ENCODE measurements at places on chromosomes 2 and 18.
A peak's percentile ranks its signal among the peaks of the same experiment; 100 is the strongest.

- DNase-seq: no peak
Measured at GRCh38 chr2:216901273-216901672, 41.4 kb upstream of the TNP1 start.

GRCh38 chr2:150011161-150011730 lies 423.7 kb upstream of the MMADHC start:
- DNase-seq: no peak

DNA sequence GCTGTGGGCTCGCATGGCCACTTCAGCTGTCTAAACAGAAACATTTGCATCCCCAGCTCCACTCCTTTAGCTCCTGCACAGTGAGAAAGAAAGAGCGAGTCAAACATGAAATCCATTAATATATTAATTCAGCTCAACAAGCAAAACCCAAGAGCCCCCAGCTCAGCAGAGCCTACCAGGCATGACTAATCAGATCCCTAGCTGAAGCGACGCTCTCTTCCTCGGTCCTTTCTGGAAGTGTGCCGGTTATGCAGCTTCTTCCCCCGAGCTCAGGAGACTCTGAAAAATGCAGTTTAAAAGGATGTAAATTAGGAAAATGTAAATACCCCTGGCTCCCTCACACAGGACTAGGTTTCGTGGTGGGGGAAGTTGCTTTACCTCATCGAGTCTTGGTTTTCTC lies 221.5 kb downstream of the ANKRD30B start:
- no peak for DNase-seq

- DNase-seq: no peak
Measured at GRCh38 chr2:191486584-191487320, 191.2 kb upstream of the NABP1 start.

DNA sequence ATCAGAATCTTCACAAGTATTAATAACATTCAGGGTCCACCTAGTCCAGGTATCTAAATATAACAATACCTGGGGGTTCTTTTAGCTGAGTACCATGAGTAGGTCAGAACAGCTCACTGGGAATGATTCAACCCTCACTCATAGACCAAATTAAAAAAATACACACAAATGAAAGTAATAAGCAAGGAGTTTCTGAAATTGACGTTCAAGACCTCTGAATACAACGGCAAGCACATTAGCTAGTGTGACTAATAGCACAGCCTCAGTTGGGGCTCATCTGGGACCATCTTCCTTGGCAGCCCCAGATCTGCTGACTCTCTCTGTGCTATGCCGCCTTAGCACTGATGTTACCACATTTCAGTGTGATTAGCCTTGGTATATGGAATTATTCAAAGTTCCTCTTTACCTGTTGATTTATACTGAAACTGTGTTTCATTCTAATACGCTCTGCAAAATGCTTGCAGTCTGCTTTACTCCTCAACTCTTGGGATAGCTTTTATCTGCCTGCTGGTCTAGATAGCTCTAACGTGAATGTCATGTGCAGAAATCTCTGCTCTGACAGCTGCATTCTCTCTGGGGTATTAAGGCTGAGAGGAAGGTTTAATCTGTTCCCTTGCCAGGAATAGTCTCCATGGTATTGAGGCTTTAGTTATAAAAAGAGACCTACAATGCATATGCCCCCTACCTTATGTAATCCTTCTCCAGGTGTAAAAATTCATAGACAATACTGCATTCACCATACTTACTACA lies 153.3 kb downstream of the METTL4 start:
- no peak for DNase-seq

GRCh38 chr2:12014088-12014960 lies 267.9 kb downstream of the LPIN1 start:
- DNase-seq: no peak

DNA sequence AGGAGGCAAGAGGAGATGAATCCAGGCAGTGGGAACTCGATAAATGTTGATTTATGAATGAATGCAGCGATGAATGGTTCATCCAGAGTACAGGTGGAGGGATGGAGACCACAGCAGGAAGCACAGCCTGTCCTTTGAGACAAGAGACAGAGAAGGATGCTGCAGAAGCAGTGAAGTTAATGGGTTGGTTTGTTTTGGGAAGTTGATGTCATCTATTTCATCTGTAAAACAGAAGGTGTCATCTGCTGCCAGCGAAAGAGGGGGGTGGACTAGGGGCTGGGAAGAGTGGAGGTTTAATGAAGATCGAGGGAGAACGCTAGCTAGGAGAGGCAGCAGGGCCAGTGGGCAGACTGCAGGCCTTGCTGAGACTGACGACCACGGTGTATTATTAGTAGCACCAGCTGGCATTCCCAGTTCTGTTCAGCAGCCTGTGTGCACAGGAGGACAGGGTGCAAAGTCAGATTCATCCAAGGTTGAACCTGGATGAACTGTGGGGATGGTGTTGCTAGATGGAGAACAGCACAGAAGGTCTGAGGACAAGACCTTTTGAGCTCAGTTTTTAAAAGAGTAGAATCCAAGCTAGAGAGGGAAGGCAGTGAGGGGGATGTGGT lies 120.3 kb upstream of the CAPN13 start:
- no peak for DNase-seq

DNA sequence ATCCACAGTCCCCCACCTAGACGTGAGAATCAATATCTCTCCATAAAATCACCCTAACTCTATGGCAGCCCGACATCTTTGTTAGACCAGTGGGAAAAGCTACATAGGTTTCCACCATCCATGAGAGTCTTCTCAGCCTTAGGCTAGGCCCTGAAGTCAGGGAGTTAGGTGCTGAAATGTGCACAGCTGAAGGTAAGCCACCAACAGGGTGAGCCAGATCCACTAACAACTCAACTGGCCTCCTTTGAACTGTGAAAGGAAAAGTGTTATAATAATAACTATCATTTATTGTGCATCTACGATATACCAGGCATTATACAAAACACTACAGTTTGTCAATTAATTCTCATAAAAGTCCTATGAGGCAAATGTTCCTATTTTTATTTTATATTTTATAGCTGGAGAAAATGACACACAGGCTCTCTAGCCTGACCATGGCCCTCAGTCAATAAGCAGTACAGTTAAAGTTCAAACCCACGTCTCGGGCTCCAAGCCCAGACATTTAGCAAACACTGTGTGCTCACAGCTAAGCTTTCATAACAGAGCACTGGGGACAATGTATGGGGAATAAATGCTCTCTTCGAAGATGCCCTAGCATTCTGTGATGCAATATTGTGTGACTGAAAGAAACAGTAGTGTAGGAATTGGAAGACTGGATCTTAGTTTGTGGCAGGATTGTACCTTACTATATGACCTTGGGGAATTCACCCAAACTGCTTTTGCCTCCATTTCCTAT lies 11.2 kb upstream of the CYP27C1 start:
- no peak for DNase-seq

GRCh38 chr2:207015901-207016300 lies 76.6 kb downstream of the CPO start:
- no peak for DNase-seq

DNA sequence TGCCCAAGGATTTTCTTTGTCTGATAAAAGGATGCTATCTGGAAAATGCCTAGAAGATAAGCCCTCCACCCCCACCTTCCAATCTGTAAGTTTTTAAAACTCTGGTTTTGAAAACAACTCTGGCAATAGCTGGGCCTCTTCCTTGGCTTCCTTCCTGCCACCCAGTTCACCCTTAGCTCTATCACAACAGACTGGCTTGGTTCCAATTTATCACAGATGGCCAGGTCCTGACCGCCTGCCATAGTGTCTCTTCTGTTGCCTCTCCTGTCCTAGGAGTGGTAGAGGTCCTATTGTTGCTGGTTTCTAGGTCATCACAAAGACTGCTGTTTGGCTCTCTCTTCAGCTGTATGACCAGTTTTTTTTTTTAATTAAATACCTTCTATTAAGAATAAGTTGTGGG lies 1727.9 kb upstream of the SLC39A10 start:
- no peak for DNase-seq

- DNase-seq: no peak
Measured at GRCh38 chr2:98604547-98604946, 3.8 kb downstream of the COA5 start.

DNA sequence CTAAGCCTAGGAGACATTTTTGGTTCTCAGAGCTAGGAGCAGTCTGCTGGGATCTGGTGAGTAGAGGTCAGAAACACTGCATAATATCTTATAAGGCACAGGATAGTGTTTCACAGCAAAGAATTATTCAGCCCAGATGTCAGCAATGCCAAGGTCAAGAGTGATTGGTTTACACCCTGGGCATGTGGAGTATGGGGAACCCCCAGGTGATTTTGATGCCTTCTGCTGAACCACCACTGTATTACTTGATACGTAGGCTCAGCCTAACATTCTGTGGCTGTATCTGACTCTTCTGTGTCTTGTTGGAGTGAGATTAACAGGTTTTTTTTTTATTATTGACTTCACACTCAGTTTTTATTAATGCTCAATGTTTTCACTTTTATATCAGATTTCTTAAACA lies 6.0 kb downstream of the DDX18 start:
- no peak for DNase-seq

GRCh38 chr2:224669449-224669848 lies 46.7 kb downstream of the CCDC195 start:
- DNase-seq: no peak

- peak; percentile 86 for DNase-seq
Measured at GRCh38 chr2:190648289-190649034, 421 bp upstream of the NAB1 start.

DNA sequence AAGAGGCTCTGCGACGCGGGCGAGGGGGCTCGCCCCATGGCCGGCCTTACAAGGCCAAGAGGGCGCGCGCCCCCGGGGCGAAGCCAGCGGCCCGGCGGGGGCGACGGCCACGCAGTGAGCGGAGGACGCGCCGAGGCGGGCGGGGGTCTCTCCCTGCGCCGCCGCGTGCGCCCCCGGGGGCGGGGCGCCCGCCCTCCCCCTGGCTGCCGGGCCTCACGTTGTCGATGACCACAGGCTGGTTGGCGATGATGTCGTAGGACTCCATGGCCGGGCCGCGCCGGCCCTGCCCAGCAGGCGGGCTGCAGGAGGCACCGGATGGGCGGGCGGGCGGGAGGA lies 250 bp downstream of the ACTR1B start:
- no peak for DNase-seq

DNA sequence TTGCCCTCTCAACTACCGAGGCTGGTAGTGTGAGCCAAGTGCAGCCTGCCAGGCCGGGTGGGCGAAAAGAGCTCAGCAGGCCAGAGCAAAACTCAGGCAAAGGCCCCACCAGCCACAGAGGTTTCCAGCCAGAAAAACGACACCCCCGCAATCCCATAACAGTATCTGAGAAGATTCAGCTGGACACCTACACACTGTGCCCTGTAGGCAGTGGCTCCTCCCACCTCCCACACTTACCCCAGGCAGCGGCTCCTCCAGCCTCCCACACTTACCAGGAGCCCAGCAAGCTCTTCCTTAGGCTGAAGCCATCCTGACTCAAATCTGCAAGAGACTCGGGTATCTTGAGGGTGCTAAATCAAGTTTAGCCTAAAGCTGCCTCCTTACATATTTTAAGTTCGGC lies 15.6 kb upstream of the TMEM18 start:
- DNase-seq: peak; percentile 34
